ENCODE measurements at places on chromosomes 5 and 9.

DNA sequence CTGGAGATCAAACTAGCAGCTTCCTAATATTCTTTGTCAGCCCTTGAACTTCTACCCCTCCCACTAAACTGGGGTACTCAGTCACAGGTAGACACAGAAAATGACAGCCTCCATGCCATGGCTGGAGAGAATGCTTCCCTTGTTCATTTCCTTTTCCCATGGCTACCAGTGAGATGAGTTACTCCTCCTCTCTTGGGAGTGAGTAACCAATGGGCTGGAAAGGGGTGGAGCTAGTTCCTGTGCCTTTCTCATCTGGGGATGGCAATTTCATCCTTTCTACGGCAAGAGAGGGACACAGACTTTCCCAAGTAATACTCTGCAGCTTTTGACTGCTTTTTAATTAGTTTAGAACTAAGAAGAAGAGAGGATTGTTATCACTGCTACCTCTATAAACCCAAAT is 1045.6 kb upstream of the WWC1 start:
- no peak for DNase-seq

- DNase-seq, result no peak
Observed at GRCh38 chr9:125890826-125891225, 143.7 kb downstream of the PBX3 start.

DNA sequence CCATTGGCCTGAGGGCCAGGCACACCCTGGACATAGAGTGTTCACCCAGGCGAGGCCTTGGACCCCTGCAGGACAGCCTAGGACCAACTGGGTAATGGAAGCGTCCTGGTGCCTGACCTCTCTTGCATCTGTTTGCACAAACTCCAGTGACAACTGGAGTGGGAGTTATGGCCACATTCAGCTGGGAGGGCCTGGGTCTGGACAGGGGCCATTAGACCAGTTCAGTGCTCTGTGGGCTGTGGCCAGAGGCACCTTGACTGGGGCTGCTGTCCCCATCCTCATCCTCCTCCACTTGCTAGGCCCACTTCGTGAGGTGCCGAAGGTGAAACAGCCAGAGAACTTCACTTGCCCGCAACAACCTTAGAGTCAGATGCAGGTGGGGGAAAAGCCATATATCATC is 372.7 kb upstream of the IRX1 start:
- DNase-seq, result no peak

DNA sequence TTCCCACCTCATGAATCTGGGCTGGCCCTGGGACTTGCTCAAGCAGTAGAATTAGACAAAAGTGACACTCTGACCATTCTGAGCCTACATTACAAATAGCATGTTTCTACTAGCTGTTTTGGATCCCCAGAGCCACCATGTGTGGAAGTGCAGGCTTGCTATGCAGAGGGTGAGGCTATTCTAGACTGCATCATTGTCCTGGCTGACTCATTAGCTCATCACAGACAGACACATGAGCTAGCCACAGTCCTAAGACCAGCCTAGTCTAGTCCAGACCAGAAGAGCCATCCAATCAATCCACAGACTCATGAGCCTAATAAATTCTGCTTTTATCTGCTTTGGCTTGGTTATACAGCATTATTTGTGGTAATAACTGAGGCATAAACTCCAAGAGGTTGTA is 351.9 kb downstream of the PRELID2 start:
- DNase-seq, result no peak

DNA sequence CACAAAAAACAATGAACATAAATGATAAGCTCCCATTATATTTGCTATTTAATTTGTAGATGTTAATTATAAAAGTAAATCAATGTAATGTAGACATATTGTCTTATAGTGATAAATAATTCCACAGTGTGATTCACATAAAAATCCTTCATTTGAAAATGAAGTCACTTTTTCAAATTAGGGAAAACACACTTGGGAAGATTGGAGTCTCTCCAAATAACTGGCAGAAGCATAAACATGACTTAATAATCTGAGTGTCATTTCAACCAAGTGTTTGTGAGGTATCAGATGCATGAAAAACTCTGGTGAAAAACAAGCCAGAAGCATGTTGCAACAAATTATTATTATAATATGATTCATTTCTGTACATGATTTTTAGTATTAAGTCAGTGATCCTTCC is 102.2 kb downstream of the CETN3 start:
- DNase-seq, result no peak

DNA sequence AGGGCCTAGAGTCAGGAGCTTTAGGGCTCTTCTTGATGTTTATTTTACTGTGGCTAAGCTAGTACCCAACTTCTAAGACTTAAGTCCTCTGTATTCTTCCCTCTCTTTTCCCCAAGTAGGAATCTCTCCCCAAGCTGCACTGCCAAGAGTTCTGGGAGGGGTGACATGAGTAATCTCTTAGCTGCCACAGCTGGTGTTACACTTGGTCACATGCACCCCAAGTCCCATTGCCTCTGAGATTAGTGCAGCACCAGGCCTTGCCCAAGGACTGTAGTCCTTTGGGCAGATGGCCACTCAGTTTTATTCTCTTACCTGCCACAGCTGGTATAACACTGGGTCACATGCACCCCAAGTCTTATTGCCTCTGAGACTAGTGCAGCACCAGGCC is 114.7 kb upstream of the RIOK2 start:
- no peak for DNase-seq

- peak; percentile 49 for DNase-seq
Observed at GRCh38 chr5:112551419-112552032, 132.4 kb upstream of the EPB41L4A start.

- DNase-seq, result no peak
Observed at GRCh38 chr5:180020176-180020575, 51.4 kb downstream of the RNF130 start.

Measured in DND-41 (cell line).